Fibroblast of villous mesenchyme (primary cell): ENCODE measurements at places on chromosomes 7 and 10. TPM values are rescaled to one million over a fixed set of nuclear protein-coding genes. Genes with fewer than 3 reads are reported as not detected.

DNA sequence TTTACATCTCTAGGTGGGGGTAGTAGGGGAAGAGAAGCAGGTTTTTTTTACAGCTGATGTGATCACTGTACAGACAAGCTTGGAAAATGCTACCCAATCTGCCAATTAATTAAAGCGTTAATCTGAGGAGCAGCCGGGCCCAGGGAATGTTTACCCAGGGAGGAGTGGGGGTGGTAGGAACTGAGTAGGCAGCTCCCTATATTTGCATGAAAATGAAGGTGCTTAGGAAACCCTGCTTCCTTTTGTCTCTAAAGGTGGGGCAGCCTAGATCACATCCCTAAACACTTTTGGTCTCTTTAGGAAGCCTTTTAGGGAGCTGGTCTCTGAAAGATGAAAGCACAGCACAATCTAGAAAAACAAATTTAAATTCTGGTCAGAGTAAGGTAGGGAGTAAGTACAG, 53.0 kb upstream of the NFKB2 start:
- no peak for DNase-seq

- DNase-seq, result no peak
Observed at GRCh38 chr10:121648059-121648458, 49.8 kb upstream of the FGFR2 start.

- DNase-seq, result no peak
Observed at GRCh38 chr10:70714245-70714644, 41.9 kb downstream of the ADAMTS14 start.

DNA sequence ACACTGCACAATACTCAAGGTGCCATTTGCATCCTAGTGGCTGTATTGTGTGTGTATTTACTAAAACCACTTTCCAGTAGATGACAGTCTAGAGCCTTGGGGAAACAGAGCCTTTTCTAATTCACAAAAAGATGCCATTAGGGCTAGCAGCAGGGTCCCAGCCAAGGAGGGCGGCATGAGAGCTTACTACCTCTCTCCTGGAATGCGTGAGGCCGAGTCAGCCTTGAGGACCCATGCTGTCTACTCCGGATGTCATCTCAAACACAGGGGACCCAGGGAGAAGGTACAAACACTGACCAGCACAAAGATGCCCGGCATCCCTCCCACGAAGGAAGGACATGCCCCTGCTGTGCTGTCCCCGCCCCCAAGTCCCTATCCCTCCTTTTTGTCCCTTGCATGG, 65.5 kb downstream of the CYCS start:
- DNase-seq, result no peak

DNA sequence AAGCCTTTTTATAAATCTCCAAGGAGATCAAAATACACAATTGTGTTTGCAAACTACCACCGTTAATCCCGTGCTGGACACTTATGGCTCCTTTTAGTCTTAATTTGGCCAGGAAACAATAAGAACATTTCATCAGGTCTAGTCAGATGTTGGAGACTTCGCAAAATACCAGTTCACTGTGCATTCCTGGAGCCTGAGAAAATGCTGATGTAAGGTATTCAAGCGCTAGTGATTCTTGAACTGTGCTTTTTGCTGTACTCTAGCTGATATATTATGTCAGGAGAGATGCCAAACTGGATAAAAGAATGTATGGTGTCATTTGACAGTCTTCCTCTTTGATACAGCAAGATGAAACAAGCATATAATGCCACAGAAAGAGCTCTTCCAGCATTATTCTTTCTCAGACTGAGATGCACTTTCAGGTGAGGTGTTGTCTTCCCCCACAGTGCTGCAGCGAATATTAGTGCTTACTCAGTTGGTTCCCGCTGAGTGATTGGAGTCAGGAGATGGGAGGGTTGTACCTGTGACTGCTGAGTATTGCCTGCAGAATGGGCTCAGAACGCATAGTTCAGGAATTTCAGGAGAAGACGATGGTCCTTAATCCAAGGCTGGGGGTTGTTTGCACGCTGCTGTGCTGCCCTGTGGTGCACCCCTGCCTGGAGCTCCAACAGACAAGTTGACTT, 59.2 kb downstream of the OGDH start:
- peak; percentile 66 for DNase-seq

- no peak for DNase-seq
Observed at GRCh38 chr7:149479568-149479967, 18.0 kb downstream of the ZNF746 start.

DNA sequence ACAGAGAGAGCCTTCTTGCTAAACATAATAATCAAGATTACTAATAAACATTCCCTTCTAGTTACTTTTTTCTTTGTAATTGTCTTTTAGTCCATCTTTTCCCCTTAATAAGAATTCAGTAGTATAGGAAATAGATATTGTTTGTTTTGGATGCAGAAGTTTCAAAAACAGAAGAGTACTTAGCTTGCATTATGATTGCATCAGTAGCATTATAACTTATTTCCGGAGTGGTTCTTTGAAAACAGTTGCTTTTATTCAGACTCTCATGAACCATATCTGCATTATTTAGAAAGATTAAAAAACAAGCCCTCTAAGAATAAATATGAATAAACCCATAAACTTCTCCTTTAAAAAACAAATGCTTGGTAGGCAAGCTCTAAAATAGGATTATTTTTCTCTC, 34.0 kb upstream of the DKK1 start:
- no peak for DNase-seq

DNA sequence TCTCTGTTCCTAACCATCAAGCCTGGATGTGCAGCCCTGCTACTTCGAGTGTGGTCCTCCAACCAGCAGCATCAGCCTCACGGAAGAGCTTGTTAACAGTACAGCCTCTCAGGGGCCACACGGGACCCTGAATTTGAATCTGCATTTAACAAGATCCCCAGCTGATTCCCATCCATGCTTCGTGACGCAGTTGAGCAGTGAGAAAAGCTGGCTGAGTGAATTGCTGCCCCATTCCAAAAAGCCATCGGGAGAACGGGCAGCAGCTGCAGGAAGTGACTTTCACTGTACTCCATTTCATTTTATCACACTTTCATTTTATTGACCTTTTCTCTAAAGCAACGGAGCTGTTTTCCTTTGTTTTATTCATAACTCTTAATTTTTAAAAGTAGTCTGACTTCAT, 22.5 kb downstream of the FAM171A1 start:
- DNase-seq, result peak; percentile 14

- no peak for DNase-seq
Observed at GRCh38 chr7:132777956-132778355, 201.7 kb upstream of the PLXNA4 start.

DNA sequence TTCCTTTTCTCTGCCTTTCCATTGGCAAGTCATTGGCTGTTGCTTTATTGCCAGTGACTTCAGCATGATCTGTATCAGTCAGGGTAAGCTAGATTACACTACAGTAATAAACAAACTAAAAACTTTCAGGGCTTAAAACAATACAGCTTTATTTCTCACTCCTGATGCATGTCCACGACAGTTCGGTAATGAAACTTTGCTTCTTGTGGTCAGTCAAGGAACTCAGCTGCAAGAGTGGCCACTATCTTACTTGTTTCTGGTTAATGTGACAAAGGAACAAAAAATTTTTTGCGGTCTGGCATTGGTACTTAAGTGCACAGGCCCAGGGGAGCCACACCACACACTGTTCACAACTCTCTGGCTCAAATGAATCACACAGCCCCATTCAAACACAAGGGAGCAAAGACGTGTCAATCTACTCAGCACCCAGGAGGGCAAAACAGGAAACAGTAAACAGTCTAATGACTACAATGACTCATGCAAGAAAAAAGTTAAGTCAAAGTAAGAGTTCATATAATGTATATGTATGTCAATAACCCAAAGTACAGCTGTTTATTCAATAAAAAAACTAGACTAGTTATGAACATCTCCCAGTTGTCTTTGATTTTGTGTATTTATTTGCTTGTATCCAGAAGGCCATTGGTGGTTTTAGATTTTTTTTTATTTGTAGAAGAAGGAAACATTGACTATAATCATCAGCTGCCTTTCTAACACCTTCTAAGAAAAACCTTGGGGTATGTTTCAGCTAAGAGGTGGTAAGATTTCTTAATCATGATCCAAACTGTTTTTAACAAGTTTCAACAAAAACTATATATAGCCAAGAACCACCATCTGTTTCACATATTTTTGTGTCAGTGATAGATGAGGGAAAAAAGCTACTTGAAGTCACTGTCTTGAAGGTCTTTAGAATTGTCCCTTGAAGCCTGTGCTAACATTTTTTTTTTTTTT, 134.4 kb upstream of the FAM3C start:
- peak; percentile 93 for DNase-seq

DNA sequence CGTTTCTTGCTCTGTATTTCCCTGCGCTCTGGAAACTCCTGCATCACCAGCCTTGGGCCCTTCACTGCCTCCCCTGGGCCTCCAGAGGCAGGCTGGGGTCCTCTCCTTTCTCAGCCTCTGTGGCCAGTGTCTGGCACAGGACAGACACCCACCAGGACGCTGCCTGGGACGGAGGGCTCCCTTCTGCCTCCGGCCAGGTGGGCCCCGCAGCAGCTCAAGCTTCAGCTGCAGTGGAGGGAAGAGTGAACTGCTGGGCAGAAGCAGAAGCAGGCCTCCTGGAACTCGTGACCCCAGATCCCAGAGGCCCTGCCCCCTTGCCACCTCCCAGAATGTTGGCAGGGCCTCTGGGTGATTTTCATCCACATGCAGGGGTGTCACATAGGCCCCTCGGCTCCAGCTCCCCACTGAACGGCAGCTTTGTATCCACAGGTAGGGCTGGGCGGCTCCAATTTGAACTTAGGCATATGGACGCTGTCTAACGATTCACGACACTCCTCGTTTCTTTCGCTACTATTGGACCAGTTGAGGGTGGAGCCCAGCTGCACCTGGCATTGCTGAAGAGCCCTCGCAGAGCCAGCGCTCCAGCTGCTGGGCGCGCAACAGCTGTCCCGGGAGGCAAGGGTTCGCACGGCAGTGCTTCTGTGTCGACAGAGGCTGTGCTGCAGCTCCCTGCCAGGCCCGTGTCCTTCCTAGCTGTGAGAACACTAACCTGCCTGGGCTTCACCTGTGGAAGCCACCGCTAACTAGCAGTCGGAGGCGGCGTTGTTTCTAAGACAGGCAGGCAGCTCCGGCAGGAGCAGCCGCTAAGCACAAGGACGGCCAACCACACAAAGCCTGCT, 18.4 kb upstream of the GPR146 start:
- DNase-seq, result no peak

The GHRHR gene
- not detected in 2 replicates for total RNA-seq

The FRAT1 gene
- 1.7 and 2.3 TPM in 2 replicates for total RNA-seq

DNA sequence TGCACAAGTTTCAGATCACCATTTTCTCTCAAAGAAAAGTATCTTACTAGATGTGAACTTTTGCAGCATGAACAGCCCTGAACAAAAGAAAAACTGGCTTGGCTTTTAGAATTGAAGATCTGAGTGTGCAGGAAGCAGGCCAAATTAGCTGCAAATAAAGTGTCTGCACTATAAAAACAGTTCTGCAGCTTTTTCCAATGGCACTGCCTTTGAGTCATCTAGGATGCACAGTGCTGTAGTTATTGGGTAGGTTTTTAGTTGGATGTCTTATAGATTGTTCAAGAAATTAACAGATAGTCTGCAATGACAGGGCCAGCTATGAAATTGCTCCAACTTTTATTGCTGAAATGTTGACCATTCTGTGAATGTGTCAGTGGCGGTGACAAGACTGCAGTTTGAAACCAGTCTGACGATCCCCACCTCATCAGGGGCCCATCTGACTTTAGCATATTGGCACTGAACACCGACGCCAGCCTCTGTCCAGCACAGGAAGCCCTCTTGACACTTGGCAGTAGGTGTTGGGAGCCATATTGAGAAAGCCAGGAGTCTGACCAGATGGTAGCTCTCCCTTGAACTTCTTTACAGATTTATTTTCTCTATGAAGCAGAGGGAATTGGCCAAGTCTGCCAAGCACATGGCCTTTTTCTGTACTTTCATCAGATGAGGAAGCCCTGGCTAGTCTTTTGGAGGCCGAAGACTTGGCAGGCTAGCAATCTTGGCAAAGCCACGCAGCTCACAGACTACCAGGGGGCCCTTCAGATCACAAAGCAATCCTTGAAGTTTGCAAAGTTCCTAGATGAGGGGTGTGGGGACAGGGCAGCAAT, 490.6 kb downstream of the NEBL start:
- DNase-seq, result no peak

The VWA2 gene
- under 0.01 TPM in 1 of 2 replicates, not detected in the other for total RNA-seq

DNA sequence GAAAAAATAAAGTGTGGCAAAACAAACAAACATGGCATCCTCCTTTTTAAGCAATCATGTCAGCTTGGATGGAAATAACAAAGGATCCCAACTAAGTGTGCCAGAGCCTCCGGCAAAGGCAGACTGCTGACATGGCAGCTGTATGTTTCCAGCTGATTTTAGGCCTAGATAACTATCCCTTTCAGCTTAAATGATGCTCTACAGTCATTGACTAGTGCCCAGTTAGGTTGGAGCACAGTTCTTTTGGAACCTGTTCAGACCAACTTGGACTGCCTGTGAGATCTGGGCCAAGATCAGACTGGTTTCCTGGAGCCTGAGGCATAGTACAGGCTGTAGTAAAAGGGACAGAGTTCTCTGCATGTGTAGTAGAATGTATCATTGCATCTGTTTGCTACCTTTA, 128.7 kb downstream of the DYNC1I1 start:
- DNase-seq, result no peak

The OGA gene
- 80.3 and 93.1 TPM in 2 replicates for total RNA-seq

GRCh38 chr10:118870467-118871243, 115.9 kb upstream of the CACUL1 start:
- peak; percentile 91 for DNase-seq

The LMOD2 gene
- total RNA-seq, result not detected in 2 replicates

The PON3 gene
- under 0.01 TPM in 1 of 2 replicates, not detected in the other for total RNA-seq

DNA sequence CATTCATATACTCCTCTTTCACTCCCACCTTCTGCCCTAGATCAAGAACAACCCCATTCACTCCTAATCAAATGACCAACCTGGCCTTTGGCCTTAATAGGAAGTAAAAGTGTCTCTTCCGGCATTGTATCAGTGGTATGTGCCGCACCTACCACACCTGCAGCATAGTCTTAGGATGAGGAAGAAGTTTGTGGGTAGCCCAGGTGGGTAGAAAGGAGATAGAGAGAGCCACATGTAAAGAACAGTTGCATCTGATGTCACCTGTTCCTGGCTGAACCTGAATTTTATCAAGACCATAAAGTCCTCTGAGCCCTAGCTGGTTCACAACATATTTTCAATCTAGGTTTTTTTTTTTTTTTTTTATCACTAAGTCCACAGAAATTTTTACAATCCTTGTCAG, 55.5 kb upstream of the PTPN12 start:
- no peak for DNase-seq

DNA sequence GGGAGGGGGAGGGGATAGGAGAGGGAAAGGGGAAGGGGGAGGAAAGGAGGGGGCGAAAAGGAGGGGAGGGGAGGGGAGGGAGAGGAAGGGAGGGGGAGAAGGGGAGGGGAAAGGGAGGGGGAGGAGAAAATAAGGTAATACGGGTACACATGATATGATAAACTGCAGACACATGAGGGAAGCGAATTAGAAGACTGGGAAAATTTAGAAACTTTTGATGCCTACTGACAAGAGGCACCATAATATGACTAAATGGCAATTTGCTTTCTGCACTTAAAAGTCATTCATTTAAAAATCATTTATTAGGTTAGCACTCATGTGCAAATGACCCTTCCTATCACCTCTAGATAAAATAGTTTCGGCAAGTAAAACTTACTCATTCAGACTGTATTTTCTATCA, 73.6 kb downstream of the ARHGAP12 start:
- no peak for DNase-seq

GRCh38 chr10:13404791-13405190, 56.7 kb upstream of the SEPHS1 start:
- DNase-seq, result no peak

The TACR2 gene
- under 0.01 TPM in 1 of 2 replicates, not detected in the other for total RNA-seq
